Thymus (tissue), 14 donors: ENCODE measurements at places on chromosomes 4 and X. TPM values are rescaled to one million over a fixed set of nuclear protein-coding genes. Genes with fewer than 3 reads are reported as not detected.

Gene PLAC8
- 48.9 TPM for polyA plus RNA-seq

Gene SLC10A4
- polyA plus RNA-seq, result 0.39 TPM

DNA sequence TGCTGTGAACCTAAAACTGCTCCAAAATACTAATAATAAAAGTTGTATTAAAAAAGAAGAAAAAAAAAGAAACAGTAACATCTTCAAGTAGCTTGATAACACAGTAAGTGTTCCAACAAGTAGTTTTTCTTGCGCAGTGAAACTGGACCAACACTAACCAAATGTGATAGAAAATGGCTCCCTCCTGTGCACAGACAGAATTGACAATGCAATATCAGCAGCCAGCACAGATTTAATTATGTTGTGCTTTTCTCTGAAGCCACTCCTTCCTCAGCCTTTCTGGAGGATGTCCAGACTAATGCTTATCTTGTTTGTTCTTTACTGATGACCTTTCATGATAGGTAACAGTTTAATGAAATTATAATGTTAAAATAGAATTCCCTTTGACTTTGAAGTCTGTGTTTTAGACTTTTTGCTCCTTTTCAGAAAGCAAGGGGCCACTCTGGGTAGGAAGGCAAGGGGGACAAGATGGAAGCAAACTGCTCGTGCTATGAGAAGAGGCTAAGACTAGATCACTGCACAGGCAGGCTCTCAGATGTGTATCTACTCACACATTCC is 147.1 kb upstream of the RPL34 start:
- DNase-seq, result no peak

- no peak for DNase-seq
These were observed 7.0 kb downstream of the ATP8A1 start for GRCh38 chr4:42649870-42650269.

Gene CTSO
- polyA plus RNA-seq, result 10.4 TPM

Gene KIT
- polyA plus RNA-seq, result 2.3 TPM

DNA sequence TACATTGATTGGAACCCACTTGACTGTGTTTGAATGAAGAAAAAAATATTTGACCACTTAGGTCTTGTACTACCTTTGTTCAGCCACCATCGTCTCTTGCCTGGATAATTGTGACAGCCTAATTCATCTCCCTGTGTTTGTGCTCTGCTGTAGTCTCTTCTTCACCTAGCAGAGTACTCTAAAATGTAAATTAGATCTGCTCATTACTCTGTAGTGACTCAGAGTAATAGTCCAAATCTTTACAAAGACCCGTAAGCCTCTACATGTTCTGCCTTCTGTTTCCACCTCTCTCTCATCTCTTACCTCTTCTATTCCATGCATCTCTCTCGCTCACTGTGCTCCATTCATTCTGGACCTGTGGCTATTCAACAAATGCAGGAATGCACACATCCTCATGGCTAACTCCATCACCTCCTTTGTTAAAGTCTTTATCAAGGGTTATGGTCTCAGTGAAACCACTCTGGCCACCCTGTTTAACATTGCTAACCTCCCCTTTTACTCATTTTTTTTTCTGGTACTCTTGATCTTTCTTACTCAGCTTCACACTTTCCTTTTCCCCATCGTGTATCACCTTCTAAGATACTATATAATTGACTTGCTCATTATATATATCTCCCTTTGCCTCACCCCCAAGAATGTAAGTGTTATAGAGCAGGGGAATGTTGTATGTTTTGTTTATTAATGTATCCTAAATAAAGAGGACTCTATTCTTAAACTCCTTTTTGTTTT is 98.4 kb downstream of the STIM2 start:
- DNase-seq, result no peak
